ENCODE measurements at places on chromosomes 13 and 19. TPM values are rescaled to one million over a fixed set of nuclear protein-coding genes. Genes with fewer than 3 reads are reported as not detected.

Gene SYT3
- 0.53 TPM for total RNA-seq

Gene FPR1
- total RNA-seq: 1.7 TPM

DNA sequence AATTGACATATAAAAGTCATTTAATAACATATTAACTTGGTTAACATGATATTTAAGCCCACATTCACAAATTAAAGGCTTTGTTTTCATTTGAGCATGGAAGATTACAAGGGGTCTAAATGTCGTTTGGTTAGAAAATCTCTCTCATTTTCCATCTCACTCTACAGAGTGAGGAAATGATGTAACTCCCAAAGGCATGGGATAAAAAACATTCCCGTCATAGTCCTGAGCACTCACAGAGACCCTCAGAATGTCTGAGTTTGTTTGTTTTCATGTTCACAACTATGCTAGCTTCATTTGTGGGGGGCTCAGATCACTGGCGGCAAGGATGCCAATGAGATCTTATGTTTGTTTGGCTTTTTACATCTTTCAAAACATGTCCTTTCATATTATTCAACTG, 307.5 kb downstream of the TBC1D4 start:
- no peak for DNase-seq
- no peaks in the 10 kb centered on the region for H3K36me3 ChIP-seq
- H3K4me3 ChIP-seq: no peak overlapping the region
- H3K27ac ChIP-seq: no peak overlapping the region
- no peaks in the 10 kb centered on the region for H3K4me1 ChIP-seq

- no peak overlapping the region for H3K27ac ChIP-seq
- no peaks in the 10 kb centered on the region for H3K4me1 ChIP-seq
- H3K4me3 ChIP-seq: no peak overlapping the region
- no peaks in the 10 kb centered on the region for H3K36me3 ChIP-seq
- no peaks in the 10 kb centered on the region for H3K27me3 ChIP-seq
Observed at GRCh38 chr19:8654591-8655339, 24.3 kb downstream of the NFILZ start.

DNA sequence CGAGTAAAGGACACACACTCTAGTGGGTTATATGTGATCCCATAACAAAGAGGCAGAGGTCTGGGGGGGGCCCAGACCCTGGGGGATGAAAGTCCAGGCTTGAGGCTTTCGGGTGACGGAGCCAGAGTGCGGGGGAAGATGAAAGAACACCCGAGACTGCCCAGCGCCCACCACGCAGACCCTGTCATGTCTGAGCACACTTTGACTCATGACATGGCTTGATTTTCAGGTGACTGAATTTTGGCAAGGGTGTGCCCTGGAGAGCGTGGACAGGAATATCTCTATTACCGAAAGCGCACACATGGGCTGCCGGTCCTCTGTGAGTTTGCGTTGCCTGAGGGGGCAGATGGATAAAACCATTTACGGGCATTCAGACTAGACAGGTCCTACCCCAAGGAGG, 192.0 kb upstream of the SOX1 start:
- H3K4me3 ChIP-seq: no peak overlapping the region
- H3K36me3 ChIP-seq: no peaks in the 10 kb centered on the region
- H3K27ac ChIP-seq: no peak overlapping the region
- no peaks in the 10 kb centered on the region for H3K4me1 ChIP-seq
- H3K27me3 ChIP-seq: no peaks in the 10 kb centered on the region
- no peak for DNase-seq

GRCh38 chr13:74912898-74913297, 569.1 kb downstream of the TBC1D4 start:
- H3K27me3 ChIP-seq: no peaks in the 10 kb centered on the region
- H3K4me3 ChIP-seq: no peak overlapping the region
- no peak overlapping the region for H3K27ac ChIP-seq
- H3K4me1 ChIP-seq: no peaks in the 10 kb centered on the region
- no peaks in the 10 kb centered on the region for H3K36me3 ChIP-seq

- no peak overlapping the region for H3K27ac ChIP-seq
- no peaks in the 10 kb centered on the region for H3K27me3 ChIP-seq
- no peaks in the 10 kb centered on the region for H3K4me1 ChIP-seq
- H3K36me3 ChIP-seq: peaks cover 35% of the 10 kb centered on the region
- DNase-seq: no peak
- H3K4me3 ChIP-seq: no peak overlapping the region
Observed at GRCh38 chr13:72757792-72758535, 23.7 kb downstream of the DIS3 start.

- H3K27ac ChIP-seq: peak overlapping the region; percentile 100
- no peak overlapping the region for H3K4me3 ChIP-seq
- peaks cover 32% of the 10 kb centered on the region for H3K4me1 ChIP-seq
- DNase-seq: no peak
Observed at GRCh38 chr19:58555920-58556621, 1.2 kb upstream of the CHMP2A start.

- DNase-seq: no peak
- no peaks in the 10 kb centered on the region for H3K27me3 ChIP-seq
- no peaks in the 10 kb centered on the region for H3K4me1 ChIP-seq
- H3K4me3 ChIP-seq: no peak overlapping the region
- no peak overlapping the region for H3K27ac ChIP-seq
- H3K36me3 ChIP-seq: no peaks in the 10 kb centered on the region
Observed at GRCh38 chr13:77868717-77869116, 49.9 kb downstream of the EDNRB start.

- no peak overlapping the region for H3K27ac ChIP-seq
- H3K4me1 ChIP-seq: no peaks in the 10 kb centered on the region
- no peaks in the 10 kb centered on the region for H3K36me3 ChIP-seq
- H3K27me3 ChIP-seq: peaks cover 2% of the 10 kb centered on the region
- H3K4me3 ChIP-seq: no peak overlapping the region
Observed at GRCh38 chr13:42754801-42755510, 26.4 kb upstream of the FAM216B start.

DNA sequence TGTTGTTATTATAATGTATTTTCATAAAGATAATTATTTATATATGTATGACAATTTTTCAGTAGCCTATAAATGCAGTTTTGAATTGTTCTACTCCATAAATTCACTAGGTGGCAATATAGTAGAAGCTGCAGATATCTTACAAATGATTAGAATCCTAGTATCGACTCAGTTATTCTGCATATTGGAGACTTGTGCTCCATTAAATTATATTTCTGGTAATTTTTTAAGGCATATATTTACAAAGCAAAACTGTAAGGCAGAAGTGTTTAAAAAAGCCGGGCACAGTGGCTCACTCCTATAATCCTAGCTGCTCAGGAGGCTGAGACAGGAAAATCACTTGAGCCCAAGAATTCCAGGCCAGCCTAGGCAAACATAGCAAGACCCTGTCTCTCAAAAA, 58.7 kb downstream of the DPY19L3 start:
- H3K27ac ChIP-seq: no peak overlapping the region
- H3K36me3 ChIP-seq: peaks cover 45% of the 10 kb centered on the region
- no peaks in the 10 kb centered on the region for H3K27me3 ChIP-seq
- no peaks in the 10 kb centered on the region for H3K4me1 ChIP-seq

DNA sequence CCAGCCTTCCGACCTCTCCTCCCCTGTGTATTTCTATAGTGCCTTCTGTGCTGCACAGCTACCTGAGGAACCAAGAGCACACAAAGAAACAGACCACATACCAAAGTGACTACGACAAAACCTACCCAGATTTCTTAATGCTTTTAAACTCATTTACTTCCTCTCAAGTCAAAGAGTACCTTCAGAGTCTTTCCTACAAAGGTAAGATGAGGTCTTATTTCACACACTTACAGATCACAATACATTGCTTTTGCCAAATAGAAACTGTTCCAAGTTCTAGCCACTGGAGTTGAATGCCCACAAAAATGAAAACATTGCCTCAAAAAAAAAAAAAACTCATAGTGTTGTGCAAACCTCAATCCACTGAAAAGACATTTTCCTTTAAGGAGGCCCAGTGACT, 36.4 kb downstream of the TEX26 start:
- no peaks in the 10 kb centered on the region for H3K36me3 ChIP-seq
- H3K27ac ChIP-seq: no peak overlapping the region
- no peaks in the 10 kb centered on the region for H3K4me1 ChIP-seq
- no peak for DNase-seq

GRCh38 chr19:16911046-16911445, 22.2 kb downstream of the F2RL3 start:
- no peak for DNase-seq
- no peak overlapping the region for H3K27ac ChIP-seq
- H3K4me1 ChIP-seq: no peaks in the 10 kb centered on the region
- H3K36me3 ChIP-seq: no peaks in the 10 kb centered on the region
- H3K27me3 ChIP-seq: peaks cover 10% of the 10 kb centered on the region

DNA sequence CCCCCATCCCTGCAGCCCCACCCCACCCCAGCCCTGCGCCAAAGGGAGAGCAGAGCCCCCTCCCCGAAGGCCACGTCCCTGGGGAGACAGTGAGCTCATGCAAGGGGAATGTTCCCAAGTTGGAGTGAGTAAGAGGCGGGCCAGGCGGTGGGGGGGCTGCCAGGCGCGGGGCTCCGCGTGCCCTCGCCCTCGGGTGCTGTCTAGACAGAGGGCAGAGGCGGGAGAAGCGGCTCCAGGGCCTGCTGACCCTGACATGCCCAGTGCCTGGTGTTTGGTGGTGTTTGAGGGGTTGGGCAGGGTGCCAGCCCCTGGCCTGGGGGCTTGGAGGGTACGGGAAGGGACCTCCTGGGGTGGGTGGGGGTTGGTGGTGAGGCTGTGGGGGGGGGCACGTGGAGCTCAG, 1.0 kb downstream of the FSTL3 start:
- no peaks in the 10 kb centered on the region for H3K27me3 ChIP-seq
- H3K4me1 ChIP-seq: peaks cover 64% of the 10 kb centered on the region

DNA sequence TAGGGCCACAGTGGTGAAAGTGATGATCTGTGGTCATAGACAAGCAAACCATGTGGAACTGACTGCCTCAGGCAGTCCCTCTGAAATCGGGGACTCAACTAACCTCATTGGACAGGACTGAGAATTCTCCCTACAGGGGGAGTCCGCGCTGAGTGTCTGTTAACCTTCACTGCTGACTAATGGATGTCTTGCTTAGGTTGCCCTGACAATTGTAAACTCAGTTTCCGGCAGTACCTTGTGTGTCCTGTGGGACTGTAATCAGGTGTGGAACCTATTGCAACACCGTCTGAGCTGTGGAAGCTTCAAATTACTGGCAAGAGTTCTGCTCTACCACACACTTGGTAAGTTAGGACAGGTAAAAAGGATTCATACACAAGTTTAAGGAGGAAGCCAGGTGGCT, 21.8 kb downstream of the ZNF77 start:
- no peak for DNase-seq
- peaks cover 4% of the 10 kb centered on the region for H3K4me1 ChIP-seq
- no peak overlapping the region for H3K4me3 ChIP-seq

GRCh38 chr13:76803831-76804230, 82.4 kb downstream of the KCTD12 start:
- no peaks in the 10 kb centered on the region for H3K27me3 ChIP-seq
- H3K27ac ChIP-seq: no peak overlapping the region
- H3K4me3 ChIP-seq: no peak overlapping the region
- no peaks in the 10 kb centered on the region for H3K36me3 ChIP-seq

DNA sequence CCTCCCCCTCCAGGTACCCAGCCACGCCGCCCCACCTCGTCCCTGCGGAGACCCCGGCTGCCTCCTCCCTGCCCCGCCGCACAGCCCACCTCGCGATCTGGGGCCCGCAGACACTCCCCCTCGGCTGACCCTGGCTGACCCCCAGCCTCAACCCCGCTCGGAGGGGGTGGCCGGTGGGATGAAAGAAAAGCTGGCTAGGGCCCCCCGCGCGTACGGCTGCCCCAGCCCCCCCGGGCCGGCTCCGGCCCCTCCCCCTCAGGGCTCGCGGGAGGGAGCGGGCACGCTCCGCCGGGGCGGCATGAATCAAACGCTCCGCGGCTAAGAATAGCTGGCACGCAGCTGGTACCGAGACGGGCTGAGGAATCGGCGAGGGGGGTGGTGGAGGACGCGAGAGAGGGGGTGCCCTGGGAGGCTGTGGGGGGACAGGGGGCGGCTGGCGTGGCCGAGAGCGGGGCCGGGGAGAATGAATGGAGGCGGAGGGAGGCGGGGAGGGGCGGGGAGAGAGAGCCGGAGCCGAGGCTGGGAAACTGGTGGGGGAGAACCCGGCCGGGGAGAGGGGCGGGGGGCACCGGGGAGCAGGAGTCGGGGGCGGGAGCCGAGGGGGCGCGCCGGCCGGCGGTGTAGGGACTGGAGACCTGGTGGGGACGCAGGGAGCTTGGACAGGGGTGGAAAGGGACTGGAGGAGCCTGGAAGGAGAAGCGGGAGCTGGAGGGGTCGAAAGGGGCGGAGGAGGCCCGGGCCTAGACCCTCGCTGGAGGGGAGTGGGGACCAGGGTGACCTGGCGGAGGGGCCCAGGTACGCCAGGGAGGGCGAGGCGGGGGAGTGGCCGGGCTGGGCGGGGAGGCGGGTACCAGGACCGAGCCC, 1.1 kb downstream of the SHANK1 start:
- no peak overlapping the region for H3K27ac ChIP-seq
- no peaks in the 10 kb centered on the region for H3K36me3 ChIP-seq
- peaks cover 14% of the 10 kb centered on the region for H3K27me3 ChIP-seq
- H3K4me3 ChIP-seq: peak overlapping the region; percentile 36

GRCh38 chr19:3151563-3152418, 16.0 kb downstream of the GNA15 start:
- H3K27me3 ChIP-seq: no peaks in the 10 kb centered on the region
- DNase-seq: no peak
- no peak overlapping the region for H3K27ac ChIP-seq
- no peak overlapping the region for H3K4me3 ChIP-seq
- H3K36me3 ChIP-seq: peaks cover 16% of the 10 kb centered on the region

- no peaks in the 10 kb centered on the region for H3K27me3 ChIP-seq
- no peaks in the 10 kb centered on the region for H3K36me3 ChIP-seq
- H3K27ac ChIP-seq: peak overlapping the region; percentile 74
- H3K4me1 ChIP-seq: peaks cover 39% of the 10 kb centered on the region
- DNase-seq: no peak
Observed at GRCh38 chr13:35471706-35472322, 4.7 kb downstream of the MAB21L1 start.

DNA sequence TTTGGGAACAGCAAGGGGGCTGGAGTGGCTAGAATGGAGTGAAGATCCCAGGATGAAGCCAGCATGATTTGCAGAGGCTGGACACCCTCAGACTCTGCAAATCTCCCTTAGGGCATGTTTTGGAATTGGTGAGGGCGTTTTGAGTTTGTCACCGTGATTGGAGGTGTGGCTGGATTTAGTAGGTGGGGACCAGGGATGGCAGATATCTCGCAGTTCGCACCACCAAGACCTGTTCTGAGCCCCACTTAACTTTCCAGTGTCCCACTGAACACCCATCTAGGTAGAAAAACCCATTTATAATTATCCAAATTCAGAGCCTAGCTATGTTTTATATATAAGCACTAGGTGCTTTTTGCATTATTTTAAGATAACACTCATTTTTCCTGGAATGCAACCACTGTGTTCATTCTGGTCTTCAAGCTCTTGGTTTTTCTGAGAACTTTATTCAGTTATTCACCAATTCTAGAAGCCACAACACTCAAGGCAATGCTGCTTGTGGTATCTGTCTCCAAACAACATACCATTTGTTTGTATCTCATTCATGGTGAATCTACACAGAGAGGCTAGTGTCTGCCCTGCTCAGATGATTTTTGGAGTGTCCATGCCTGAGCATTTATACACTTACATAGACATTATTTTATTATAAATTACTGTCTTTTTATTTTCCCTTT, 3.0 kb upstream of the NANOS2 start:
- H3K4me1 ChIP-seq: no peaks in the 10 kb centered on the region
- no peak overlapping the region for H3K27ac ChIP-seq
- no peaks in the 10 kb centered on the region for H3K36me3 ChIP-seq
- no peak for DNase-seq

Measured in esophagus squamous epithelium (tissue), 5 donors.